Cardiac muscle cell (in vitro differentiated cells and primary cell): ENCODE measurements at places on chromosomes 1 and 21. TPM values are rescaled to one million over a fixed set of nuclear protein-coding genes. Genes with fewer than 3 reads are reported as not detected.

DNA sequence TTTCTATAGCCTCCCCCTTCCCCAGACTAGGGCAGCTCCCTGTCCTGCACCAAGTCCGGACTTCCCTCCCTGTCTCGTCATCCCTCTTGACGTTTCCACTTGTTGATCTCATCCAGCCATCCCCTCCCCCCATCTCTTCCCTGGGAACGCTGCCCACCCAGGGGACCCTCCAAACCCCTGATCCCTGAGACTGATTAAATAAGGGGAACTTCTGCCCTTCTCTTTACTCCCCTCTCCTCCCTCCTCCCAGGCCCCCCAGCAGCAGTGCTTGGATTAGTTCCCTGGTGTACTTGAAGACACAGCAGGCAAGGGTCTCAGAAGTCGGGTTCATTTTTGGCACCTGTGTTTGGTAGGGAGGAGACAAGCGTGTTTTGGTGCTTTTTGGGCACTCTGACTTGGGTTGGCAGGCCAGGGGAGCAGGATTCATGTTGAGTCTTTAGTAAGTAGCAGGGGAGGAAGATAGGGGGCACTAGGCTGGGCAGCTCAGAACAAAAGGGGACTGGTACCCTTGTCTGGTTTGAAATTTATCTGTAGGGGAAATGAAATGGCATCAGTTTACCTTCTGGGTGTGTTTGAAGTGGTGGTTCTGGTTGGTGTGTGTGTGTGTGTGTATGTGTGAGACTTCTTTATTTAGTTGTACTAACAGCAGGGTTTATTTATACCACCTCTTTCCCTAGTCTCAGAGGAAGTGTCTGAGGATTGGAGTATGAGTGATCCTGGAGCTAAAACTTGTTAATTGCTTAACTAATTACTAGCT, 11.1 kb downstream of the VANGL2 start:
- no peaks in the 10 kb centered on the region for H3K27me3 ChIP-seq
- no peak overlapping the region for H3K4me3 ChIP-seq
- H3K36me3 ChIP-seq, result no peaks in the 10 kb centered on the region
- H3K27ac ChIP-seq, result peak overlapping the region; percentile 39
- no peak for DNase-seq

- no peak overlapping the region for H3K4me3 ChIP-seq
- DNase-seq, result peak; percentile 37
- no peaks in the 10 kb centered on the region for H3K4me1 ChIP-seq
- no peak overlapping the region for H3K27ac ChIP-seq
- H3K27me3 ChIP-seq, result peaks cover 5% of the 10 kb centered on the region
Measured at GRCh38 chr1:210001751-210002150, 63.7 kb downstream of the SYT14 start.

SELENBP1 gene
- total RNA-seq, result 47.1 and 73.5 TPM in 2 replicates

GRCh38 chr1:88701275-88701674, 17.2 kb downstream of the PKN2 start:
- no peak for DNase-seq
- H3K27me3 ChIP-seq, result no peaks in the 10 kb centered on the region
- H3K4me1 ChIP-seq, result peaks cover 17% of the 10 kb centered on the region
- H3K27ac ChIP-seq, result no peak overlapping the region
- no peak overlapping the region for H3K4me3 ChIP-seq
- no peaks in the 10 kb centered on the region for H3K36me3 ChIP-seq

DNA sequence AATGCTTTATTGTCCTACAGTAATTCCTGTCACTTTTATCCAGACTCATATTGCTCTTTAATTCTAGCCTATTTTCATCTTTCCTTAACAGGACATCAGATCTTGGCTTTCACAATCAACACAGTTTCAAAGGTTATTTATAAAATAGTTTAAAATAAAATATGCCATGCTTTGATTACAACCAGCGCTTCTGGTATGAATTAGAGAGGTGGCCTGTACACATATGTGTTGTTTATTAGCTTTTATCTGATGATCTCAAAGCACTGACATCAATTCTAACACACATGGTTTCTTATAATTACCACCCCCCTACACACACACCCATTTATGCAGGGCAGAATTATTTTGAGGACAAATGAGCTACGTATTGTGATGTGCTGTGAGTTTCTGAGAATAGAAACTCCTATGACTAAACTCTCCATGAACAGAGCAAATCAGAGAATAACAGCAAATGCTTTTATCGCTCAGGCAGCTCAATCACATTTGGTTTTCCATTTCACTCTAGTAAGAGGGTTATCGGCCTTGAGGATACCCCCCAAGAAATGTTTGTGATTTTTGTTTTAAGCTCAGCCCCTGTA, 18.0 kb downstream of the CD247 start:
- no peak overlapping the region for H3K27ac ChIP-seq
- no peaks in the 10 kb centered on the region for H3K36me3 ChIP-seq
- no peak for DNase-seq

DNA sequence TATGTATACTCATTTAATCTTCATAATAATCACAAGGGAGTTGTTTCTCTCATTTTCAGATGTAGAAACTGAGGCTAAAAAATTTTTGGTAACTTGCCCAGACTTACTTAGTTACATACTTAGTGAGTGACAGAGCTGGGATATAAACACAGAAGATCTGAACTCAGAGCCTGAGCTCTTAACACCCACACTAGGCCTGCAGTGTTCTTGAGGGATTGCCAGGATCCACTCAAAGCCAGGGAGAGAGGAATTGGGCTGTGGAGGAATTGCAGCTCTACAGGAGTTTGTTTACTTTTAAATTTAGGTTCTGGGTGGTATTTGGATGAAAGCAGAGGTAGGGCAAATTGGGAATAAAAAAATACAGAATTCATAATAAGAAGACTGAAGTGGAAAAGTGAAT, 515.1 kb upstream of the PLXNA2 start:
- no peaks in the 10 kb centered on the region for H3K27me3 ChIP-seq
- no peak overlapping the region for H3K4me3 ChIP-seq
- DNase-seq, result no peak
- H3K36me3 ChIP-seq, result no peaks in the 10 kb centered on the region
- no peak overlapping the region for H3K27ac ChIP-seq
- no peaks in the 10 kb centered on the region for H3K4me1 ChIP-seq

DNA sequence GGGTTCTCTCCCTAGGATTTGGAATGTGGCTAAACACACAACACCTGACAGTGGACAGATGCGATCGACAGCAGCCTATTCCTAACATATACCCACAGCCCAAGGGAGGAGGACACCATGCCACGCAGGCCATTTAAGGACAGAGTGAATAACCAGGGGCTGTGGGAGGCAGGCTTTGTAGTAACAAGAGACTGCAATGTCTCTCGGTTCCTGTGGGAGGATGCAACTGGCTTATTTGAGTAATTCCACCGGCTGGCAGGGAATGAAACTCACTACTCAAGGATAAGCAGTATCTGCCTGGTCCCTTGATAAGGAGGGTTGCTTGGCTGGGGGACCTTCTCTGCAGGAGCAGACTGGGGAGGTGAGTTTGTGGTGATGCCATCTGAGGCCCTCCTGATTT, 109.6 kb downstream of the PCP4 start:
- no peak overlapping the region for H3K4me3 ChIP-seq
- no peaks in the 10 kb centered on the region for H3K4me1 ChIP-seq
- no peak for DNase-seq
- H3K27me3 ChIP-seq, result no peaks in the 10 kb centered on the region
- no peak overlapping the region for H3K27ac ChIP-seq

DNA sequence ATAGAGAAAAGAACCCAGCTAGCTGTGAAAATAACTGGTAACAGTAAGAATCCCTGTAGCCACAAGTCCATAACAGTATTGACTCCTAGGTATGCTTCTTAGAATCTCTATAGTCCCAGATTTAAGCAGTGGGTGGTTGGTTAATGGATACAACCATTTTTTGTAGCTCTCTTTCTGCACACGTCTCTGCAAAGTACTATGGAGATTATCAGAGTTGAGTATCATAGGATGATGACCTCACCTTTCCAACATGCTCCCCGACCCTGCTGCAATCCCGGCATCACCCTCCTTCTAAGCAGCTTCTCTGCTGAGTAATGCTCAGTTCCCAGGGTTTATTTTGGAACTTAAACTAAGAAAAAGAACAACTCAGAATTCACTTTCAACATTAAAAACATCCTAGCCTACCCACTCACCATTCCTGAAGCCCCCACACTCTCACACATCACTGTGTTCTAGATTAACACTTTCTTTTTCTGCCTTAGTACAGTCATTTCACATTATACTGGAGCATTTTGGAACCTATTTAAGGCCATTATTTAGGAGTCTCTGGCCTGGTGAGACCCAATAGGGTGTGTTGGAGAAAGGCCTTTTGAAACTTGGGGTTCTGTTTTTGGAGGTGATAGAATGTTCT, 2.7 kb downstream of the MLLT11 start:
- H3K4me3 ChIP-seq, result no peak overlapping the region
- H3K27me3 ChIP-seq, result no peaks in the 10 kb centered on the region
- no peak for DNase-seq
- H3K4me1 ChIP-seq, result peaks cover 6% of the 10 kb centered on the region
